Posterior cingulate gyrus (tissue), 11 donors: ENCODE measurements at places on chromosomes 7 and 10.

- DNase-seq: peak; percentile 25
Observed at GRCh38 chr10:130354573-130354954, 218.4 kb downstream of the GLRX3 start.

- DNase-seq: no peak
Observed at GRCh38 chr7:47317487-47317886, 264.4 kb downstream of the TNS3 start.

GRCh38 chr7:130278860-130279259 is 12.2 kb downstream of the CPA2 start:
- DNase-seq: no peak

DNA sequence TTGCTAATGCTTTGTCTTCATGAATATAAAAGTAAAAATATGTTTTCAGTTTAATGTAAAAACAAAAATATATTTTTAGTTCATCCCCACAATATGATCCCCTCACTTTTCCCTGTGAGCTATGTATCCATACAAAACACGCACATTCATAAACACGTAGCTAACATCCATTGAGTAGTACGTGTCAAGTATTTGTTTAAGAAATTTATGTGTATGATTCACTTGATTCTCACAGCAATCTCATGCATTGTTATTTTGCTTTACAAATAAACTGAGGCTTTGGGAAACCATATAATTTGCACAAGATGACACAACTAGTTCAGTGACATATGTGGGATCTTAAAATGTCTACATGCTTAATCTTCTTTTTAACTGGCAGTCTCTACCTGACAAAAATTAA is 329.6 kb upstream of the SEMA3C start:
- no peak for DNase-seq

GRCh38 chr10:60573336-60573735 is 183.7 kb upstream of the ANK3 start:
- no peak for DNase-seq
